GM12864 (cell line): ENCODE measurements at places on chromosomes 2 and 18.

DNA sequence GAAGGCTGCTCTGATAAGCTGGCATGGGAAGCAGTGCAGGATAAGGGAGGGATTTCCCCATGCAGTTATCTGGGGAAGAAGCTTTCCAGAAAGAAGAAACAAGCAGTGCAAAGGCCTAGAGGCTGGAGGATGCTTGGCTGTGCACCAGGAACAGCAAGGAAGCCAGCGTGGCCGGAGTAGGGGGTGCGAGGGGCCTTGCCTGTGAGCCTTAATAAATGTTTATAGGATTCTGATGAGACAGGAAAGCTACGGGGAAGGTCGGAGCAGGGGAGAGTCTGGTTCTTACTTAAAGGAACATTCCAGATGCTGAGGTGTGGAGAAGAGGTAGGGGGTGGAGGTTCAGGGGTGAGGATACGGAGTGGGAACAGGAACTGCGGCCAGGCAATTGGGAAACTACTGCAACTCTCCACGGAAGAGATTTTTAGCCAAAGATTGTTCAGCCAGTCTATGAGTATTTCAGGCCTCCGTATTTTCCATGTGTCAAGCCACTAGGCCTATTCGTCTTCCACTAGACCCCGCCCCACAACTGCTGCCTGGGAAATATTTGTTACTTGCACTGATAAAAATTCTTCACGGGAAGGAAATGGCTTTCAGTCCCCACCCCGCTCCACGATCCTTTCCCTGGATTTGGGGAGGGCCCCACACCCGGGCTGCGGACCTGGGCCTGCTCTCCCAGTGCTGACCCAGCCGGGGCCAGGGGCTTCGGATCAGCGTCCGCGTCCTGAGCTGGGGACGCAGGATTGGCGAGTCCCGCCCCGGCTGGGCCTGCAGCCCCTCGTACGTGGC, 516 bp downstream of the EIF2AK2 start:
- DNase-seq, result no peak

DNA sequence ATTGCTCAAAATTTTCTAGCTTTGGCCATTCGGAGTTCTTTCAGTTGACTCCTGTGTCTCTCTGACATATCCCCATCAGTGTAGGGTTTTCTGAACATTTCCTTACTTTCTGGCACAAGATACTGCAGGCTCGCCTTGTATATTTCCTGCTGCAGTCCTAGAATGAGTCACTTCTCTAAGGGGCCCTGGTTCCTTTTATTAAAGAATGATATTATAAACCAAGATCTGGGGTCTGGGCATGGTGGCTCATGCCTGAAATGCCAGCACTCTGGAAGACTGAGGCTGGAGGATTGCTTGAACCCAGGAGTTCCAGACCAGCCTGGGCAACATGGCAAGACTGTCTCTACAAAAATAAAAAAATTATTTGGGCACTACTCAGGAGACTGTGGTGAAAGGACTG, 3.0 kb upstream of the RPL37A start:
- no peak for DNase-seq

GRCh38 chr2:38394903-38395341, 17.8 kb upstream of the ATL2 start:
- DNase-seq, result no peak

DNA sequence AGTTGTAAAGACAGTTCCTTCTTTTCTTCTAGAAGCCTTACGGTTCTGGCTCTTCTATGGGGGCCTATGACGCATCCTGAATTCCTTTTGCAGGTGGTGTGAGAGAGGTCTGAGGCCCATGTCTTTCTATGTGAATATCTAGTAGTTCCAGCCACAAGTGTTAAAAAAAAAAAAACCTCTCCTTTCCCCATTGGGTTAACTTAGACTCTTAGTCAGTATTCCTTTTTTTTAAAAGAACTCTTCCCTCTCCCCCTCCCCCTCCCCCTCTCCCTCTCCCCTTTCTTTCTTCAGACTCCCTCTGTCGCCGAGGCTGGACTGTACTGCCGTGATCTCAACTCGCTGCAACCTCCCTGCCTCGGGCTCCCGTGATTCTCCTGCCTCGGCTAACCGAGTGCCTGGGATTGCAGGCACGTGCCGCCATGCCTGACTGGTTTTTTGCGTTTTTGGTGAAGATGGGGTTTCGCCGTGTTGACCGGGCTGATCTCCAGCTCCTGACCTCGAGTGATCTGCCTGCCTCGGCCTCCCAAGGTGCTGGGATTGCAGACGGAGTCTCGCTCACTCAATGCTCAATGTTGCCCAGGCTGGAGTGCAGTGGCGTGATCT, 11.4 kb upstream of the CIDEA start:
- no peak for DNase-seq

DNA sequence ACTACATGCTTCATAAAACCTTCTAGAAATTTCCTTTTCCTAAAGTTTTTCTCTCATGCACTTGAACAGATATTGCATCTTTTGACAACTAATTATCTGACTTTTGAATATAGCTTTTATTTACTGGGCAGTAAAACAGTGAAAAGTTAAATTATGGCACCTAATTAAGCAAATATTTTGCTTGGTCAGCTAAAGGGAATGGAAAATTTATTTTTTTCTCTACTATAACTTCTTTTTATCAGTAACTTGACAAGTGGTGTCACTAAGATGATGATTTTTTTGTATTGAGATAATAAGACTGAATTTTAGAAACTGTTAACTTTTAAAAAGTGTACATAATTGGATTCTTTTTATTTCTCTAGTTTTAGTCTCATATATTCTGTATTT, 351.6 kb downstream of the PIK3C3 start:
- DNase-seq, result no peak

DNA sequence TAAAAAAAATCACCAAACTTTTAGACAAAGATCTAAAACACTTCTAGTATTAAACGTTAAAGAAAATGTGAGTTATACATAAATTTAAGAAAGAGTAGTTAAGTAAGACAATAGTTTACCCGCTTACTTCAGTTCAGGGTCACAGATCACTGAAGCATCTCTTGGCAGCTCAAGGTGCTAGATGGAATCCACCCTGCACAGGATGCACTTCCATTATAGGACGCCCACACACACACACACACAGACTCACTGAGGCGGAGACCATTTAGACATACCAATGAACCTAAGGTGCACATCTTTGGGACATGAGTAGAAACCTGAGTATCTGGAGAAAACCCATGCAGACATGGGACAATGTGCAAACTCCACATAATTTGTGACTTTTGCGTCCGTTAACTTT, 630.6 kb upstream of the ZNF804A start:
- DNase-seq, result no peak

DNA sequence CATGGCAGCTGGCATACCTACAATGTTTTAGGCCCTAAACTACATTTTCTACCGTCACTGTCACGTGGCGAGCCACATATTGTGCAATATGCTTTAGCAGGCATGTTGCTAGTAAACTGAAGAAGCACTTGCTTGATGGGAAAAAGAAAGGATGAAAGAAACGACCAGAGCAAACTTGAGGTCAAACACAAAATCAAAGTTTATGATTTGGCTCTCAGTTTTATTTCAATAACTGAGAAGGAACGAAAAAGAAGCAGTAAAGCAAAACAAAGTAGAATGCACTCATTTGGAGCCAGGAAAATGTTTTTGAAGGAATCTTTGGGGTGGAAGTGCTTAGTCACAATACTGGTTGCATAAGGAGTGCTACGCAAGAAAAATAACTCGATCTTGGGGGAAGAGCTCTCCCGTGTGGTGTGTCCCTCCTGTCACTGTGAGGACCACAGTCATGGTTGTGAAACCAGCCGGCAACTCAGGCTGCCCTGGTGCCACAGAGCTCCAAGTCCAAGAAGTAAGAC, 349.8 kb downstream of the RBM43 start:
- DNase-seq, result no peak

GRCh38 chr2:58700591-58700990, 459.5 kb upstream of the FANCL start:
- DNase-seq, result no peak

DNA sequence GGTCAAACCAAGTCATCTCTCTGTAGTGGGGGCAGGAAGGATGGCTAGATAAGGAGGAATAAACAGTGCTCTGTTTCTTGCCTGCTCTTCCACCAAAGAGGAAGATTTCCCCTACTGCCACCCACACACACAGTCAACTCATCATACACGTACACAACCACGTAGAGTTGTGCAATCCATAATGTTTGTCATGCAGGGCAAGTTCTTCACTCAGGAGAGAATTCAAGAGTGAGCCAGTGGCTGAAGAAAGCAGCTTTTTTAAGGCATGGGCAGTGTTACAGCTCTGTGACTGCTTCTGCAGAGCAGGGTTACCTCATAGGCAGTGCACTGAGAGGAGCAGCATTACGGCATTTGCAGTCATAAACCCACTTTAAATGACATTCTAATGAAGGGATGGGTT, 283.0 kb downstream of the RND3 start:
- no peak for DNase-seq

- no peak for DNase-seq
Measured at GRCh38 chr2:85720533-85720932, 26.4 kb downstream of the GNLY start.

DNA sequence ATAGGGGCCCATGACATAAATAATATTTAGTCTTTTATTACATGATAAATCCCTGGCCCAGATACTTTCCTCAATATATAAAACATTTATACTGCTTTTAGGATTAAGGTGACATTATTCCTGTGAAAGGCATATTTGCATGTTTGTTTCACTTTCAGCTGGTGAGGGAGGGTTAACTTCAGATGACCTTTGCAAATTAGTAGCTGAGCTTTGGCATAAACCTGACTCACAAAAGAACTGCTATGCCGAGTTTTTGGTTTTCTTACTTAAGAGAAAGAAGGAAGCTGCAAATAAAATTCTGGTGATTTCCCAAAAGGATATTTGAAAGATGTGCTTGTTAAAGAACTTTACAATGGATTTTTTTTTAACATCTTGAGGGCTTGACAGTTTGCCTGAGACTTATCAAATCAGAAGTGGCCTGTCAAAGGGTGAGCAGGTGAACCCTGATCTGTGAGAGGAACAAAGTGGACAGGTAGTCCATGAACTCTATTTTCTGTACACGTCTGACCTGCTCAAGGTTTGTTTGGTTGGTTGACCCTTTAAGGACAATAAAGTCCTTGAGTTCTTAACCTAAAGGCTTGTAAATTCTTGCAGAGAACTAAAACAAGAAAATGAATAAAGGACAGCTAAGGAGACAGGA, 93.5 kb downstream of the FAM124B start:
- DNase-seq, result peak; percentile 19

DNA sequence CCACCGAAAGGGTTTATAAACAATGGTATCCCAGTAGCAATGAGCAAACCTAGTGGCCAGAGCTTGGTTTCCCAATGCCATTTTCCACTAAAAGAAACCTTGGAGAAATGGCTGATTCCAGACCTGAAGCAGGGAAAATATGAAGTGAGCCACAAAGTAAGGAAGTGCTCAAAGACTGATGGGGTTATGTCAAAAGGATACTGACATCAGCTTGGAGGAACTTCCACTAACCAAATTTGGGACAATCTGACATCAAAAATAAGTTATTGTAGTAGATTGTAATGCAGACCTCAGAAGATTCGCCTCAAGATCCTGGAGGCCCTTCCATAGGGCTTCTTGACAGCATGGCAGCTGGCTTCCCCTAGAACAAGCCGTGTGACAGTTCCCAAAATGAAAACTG, 79.4 kb upstream of the SP3 start:
- DNase-seq, result no peak

DNA sequence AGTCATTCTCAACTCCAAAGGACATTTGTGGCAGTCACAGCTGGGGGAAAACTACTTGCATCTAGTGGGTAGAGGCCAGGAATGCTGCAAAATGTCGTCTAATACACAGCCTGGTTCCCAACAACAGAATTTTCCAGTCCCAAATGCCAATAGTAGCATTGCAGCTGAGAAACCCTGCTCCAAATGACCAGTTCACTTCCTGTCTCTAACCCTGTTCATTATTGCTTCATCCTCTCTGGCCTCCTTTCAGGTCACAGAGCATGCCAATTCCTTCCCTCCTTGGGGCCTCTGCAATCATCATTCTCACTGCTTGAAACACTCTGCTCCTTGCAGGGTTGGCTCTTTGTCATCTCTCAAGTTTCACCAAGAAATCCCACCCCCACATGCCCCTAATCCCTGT, 139.1 kb downstream of the IRS1 start:
- DNase-seq, result no peak

DNA sequence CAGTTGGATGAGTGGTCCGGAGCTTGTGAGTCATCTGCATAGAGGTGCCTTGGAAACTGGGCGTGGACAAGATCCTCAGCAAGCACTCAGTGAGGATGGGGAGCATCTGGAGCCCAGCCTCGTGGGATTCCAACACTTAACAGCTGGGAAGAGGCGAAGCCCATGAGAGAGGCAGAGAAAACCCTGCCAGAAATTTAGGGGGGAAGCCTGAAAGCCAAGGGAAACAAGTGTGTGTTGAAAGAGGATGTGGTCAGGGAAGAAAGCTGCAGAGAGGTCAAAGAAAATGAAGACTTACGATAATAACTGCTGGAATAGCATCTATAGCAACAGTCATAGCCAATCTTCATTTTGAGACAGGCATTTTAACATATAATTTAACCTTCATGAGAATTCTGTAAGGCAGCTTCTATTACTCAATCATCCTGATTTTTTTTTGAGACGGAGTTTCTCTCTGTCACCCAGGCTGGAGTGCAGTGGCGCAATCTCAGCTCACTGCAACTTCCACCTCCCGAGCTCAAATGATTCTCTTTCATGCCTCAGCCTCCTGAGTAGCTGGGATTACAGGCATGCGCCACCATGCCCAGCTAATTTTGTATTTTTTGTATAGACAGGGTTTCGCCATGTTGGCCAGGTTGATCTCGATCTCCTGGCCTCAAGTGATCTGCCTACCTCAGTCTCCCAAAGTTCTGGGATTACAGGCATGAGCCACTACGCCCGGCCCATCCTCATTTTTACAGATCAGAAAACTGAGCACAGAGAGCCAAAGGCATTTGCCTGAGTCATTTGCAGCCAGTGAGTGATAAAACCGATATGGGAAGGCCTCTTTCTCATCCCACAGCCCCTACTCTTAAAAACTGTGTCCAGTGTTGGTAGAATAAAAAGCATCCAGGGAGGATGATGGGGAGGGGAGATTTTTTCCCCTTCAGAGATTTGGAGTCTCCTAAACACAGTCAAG, 214.4 kb upstream of the EPAS1 start:
- no peak for DNase-seq

DNA sequence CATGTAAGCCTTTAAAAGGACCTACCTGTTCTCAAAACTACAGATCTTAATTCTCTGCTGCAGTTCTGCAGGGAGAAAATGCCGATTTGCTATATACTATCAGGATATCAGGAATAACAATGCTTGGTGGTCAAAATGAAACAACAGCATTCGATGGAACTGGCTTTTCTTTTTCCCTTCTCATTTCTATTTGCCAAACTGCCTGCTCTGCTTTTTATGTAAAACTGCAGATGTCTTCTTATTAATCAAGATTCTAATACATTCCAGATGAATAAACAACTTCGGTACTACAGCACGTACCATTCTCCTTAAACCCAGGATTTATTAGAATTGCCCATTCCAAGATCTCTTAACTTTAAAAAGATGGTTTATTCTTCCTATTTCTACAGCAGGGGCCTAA, 100.9 kb downstream of the ZNF521 start:
- no peak for DNase-seq

- no peak for DNase-seq
Measured at GRCh38 chr18:77635451-77635850, 385.8 kb downstream of the GALR1 start.
